Uterus (tissue), 4 donors: ENCODE measurements at places on chromosomes 5 and 9. TPM values are rescaled to one million over a fixed set of nuclear protein-coding genes. Genes with fewer than 3 reads are reported as not detected.

DNA sequence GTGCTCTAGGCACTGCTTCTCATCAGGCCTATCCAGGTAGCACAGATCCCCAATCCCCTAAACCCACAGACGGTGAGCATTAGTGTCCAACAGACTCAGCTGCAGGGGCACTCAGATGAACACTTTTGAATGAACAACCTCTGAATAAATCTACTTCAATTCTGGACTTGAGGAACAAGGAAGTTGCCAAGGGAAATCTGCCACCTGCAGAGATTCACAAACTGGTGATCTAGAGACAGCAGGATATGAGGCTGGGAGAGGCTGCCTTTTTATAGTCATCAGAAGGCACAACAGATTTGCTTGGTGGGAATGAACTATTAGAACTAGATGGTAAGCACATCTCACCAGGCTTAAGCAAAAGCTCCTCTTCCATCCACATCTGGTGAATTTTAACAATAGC lies 7.0 kb upstream of the HK3 start:
- DNase-seq = no peak
- no peaks in the 10 kb centered on the region for H3K4me1 ChIP-seq
- H3K36me3 ChIP-seq = no peaks in the 10 kb centered on the region
- H3K27ac ChIP-seq = no peak overlapping the region
- H3K27me3 ChIP-seq = no peaks in the 10 kb centered on the region

DNA sequence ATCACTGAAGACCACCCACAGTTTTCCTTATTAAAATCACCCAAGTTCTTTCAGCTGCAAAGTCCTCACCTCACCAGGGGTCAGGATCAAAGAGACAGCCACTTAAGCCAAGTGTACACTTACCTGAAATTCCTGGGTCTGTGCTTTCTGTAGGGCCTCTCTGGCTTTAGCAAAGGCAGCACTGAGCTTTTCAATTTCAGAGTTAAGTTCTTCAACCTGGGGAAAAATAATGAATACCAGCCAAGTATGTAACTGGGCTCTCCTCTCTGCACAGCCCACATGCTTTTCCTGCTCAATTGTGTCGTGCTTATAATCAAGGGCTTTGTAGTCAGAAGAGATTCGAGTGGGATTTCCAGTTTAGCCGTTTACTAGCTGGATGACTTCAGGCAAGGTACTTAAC lies 55.1 kb downstream of the CDK5RAP2 start:
- no peaks in the 10 kb centered on the region for H3K4me1 ChIP-seq
- no peaks in the 10 kb centered on the region for H3K27me3 ChIP-seq
- no peaks in the 10 kb centered on the region for H3K36me3 ChIP-seq

- H3K4me3 ChIP-seq = no peak overlapping the region
- no peaks in the 10 kb centered on the region for H3K36me3 ChIP-seq
- no peak for DNase-seq
- no peak overlapping the region for H3K27ac ChIP-seq
Measured at GRCh38 chr9:34492051-34492450, 30.7 kb downstream of the ENHO start.

Gene FSD1L
- total RNA-seq = 8.4 TPM

DNA sequence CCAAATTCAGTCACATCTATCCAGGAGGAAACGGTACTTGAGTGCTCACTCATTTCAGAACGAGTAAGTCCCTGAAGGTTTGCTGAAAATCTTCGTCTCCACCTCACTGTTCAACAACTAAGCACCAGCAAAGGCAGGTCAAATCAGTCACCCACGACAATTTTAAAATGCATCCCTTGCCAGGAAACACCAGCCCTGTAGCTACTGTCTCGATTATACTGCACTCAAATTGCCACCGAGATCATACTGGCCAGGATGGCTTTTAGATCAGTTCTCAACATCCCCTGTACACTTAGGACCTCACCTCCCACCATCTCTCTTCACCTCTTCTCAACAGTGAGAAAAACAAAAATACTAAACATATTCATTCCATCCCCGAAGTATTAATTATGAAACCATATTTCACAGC lies 298.6 kb downstream of the AGTPBP1 start:
- no peak overlapping the region for H3K4me3 ChIP-seq
- DNase-seq = no peak
- H3K4me1 ChIP-seq = no peaks in the 10 kb centered on the region
- H3K36me3 ChIP-seq = no peaks in the 10 kb centered on the region
- no peak overlapping the region for H3K27ac ChIP-seq

DNA sequence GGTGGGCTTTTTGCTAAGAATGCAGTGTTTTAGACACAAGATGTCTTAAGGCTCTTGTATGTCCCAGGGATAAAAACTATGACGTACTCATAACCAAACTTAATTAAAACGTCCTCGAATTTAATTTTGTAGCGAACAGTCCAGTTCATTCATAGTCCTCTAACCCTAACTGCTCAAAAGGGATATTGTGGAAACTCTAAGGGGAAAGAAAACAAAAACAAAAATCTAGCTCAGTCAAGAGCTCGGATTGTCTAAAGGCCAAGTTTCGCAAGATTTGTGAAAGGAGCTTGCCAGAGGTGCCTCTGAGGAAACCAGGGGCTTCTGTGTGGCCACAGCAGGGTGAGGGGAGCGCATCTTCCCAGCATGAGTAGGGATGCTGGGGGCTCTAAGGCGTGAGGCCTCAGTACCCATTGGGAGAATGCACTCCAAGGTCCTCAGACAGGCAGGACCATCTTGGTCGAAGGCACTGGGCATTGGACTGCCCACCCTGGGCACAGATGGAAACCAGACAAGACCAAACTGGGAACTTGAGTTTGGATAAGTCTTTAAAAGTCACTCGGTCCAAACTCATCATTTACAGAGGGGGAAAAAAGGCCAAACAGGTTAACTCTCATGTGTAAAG lies 71.8 kb downstream of the PRRT1B start:
- H3K36me3 ChIP-seq = no peaks in the 10 kb centered on the region
- H3K4me1 ChIP-seq = no peaks in the 10 kb centered on the region
- no peak overlapping the region for H3K27ac ChIP-seq
- no peak for DNase-seq
- H3K27me3 ChIP-seq = no peaks in the 10 kb centered on the region
